Activated gamma-delta T cell treated with Interleukin-2 at 50 U/mL for 16 hours (primary cell): ENCODE measurements at places on chromosomes 1 and 21.

DNA sequence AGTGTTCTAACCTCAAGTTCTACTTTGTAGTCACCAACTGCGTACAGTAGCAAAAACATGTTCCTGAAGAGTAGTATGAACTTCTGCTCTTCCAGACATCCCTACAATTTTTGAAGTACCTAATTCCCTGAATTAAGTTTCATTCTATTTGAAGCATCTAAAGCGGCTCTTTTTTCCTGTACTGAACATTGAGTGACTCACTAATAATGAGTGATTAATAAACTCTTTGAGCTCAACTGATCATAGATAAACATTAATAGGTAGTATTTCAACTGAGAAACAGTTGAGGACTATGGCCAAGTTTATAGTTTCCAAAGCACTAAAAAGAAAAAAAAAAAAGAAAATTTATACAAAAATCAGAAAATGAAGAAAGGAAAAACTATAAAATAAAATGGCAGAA is 683.1 kb downstream of the LTN1 start:
- no peak for DNase-seq

GRCh38 chr1:18093646-18094045 is 14.0 kb upstream of the IGSF21 start:
- DNase-seq, result no peak

- DNase-seq, result peak; percentile 33
These were observed 41.7 kb downstream of the PRKCZ start for GRCh38 chr1:2091611-2092604.

- DNase-seq, result no peak
These were observed 48.5 kb downstream of the NR5A2 start for GRCh38 chr1:200075938-200076546.

DNA sequence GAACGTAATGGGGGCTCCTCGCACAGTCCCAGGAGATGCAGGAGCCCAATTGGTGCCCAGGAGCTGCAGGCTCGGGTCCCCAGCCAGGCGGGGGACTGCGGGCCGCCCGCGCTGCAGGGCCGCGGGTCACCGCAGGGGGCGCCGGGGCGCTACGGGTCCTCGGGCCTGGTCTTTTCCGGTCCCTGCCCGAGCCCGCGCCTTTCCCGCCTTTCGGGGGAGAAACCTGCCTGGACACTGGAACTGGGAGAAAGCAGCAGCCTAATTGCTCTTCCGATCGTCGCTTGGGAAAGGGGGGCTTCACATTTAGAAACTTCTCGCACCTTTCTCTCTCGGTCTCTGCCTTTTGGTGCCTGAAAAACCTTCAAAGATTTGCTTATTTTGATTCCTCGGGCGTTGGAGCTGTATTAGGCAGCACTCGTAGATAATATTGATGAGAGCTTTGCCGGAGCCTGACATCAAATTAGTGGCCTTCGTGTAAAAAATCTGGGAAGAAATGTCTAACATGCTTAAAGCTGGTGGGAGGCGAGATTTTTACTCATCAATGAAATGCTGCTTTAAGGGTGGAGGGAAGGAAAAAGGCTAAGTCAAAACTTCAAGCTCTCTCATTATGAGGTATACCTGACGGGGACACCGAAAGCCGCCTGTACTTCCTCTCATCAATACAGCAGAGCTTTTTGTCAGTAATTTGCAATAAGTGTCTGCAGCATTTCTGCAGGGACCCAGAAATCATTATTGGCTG is 12.6 kb upstream of the BARHL2 start:
- no peak for DNase-seq

DNA sequence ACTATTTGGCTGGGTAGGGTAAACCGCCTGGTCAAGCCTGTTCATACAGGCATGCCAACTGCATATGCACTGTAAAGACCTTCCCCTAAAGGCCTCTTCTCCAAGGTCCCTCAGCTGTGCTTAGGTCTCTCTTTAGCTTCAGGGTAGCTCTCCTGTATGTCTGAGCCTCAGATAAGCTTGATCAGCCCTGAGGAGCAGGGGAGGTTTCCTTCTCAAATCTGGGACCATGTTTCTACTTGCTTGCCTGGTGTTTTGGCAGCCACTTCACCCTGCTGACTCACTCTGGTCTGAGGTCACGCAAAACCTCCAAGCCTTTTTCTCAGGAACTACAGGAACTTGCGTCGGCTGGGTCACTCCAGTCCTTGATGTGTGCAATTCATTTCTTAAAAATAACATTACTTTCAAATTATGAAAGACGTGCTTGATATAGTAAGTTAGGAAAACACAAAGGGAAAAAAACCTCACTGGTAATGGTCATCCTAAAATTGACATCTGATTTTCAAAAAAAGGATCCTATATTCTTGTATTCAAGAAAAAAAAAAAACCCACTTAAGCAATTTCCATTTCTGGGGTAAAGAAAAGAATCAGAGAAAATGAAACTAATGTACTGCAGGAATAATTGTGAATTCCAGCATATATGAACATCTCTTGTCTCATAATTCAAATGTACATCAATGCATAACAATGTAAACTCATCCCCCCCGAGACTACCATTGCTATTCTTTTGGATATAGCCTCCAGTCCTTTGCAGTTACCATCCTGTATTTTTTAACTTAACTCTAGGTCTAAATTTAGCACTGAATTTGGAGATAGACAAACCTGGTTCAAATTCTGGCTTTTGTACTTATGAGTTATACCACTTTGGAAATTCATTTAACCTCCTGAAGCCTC is 24.8 kb upstream of the RNF19B start:
- no peak for DNase-seq

- DNase-seq, result no peak
These were observed 96.7 kb downstream of the NGF start for GRCh38 chr1:115241309-115241708.

GRCh38 chr1:52927212-52928014 is at the start of gene SCP2:
Gene SCP2 (plus strand): TSS chr1:52927276. CDS start chr1:52927397, 121 bp downstream.
- peak; percentile 77 for DNase-seq

- DNase-seq, result no peak
These were observed 3.9 kb upstream of the TUT4 start for GRCh38 chr1:52556641-52557360.

- no peak for DNase-seq
These were observed 143.1 kb downstream of the HLX start for GRCh38 chr1:221022331-221022730.

DNA sequence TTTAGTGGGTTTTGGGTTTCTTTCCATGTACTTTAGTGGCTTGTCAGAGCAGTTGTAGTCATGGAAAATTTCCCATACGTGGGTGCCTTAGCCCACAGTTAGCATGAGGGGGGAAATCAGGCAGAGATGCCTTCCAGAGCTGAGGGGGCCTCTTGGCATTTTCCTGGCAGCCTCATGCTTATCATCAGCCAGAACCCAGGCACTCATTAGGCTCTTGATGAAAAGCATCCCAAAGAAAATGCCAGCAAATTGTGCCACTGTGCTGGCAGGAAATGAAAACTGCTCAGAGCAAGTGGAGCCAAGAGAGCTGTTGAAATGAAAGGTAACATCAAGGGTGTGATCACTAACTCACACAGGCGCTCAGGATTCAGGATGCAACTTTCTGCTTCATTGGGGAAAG is 128.0 kb downstream of the TNNI3K start:
- DNase-seq, result no peak

DNA sequence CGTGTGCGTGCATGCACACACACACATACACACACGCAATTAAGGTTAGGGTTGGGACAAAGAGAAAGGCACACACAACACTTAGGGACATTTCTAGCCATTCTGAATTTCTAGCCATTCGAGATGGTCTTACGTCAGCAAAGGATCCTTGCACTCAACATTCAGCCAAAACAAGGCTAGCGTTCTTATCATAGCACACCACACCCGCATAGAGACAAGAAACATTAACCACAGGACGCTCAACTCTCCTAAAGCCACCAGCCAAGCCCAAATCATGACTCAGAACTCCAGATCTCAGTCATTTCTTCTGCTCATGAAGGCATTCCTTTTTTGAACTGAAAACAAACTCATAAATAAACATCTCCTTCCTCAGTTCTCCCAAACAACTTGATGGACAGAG is 106.8 kb downstream of the LMO4 start:
- DNase-seq, result no peak

GRCh38 chr1:26126321-26127084 is 14.9 kb downstream of the PDIK1L start:
- DNase-seq, result peak; percentile 53

- DNase-seq, result no peak
These were observed 79.2 kb downstream of the EPS15 start for GRCh38 chr1:51439895-51440294.

DNA sequence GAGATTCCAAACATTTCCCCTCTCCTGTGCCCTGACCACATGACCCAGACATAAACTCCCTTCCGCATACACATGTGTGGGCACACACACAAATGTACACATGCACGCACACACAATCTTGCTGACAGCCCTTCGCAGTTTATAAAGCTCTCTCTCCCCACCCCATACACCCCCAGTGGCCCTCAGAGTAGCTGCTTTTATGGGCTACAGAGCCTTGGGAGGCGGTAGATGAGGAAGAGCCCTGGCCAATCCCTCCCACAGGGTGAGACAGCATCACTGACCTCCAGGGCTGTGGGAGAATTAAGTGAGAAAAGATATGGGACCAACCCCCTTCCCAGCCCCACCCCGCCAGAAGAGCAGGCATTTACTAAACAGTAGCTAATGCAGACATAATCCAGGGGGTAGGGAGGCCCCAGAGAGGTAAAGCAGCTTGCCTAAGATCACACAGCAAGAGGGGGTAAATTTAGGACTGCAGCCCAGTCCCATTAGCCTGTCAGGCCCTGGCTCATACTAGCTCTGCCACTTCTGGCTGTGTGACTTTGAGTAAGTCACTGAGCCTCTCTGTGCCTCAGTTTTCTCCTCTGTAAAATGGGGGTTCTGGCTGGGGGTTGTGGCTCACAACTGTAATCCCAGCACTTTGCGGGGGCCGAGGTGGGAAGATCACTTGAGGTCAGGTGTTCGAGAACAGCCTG is 5.1 kb downstream of the SDC3 start:
- no peak for DNase-seq

DNA sequence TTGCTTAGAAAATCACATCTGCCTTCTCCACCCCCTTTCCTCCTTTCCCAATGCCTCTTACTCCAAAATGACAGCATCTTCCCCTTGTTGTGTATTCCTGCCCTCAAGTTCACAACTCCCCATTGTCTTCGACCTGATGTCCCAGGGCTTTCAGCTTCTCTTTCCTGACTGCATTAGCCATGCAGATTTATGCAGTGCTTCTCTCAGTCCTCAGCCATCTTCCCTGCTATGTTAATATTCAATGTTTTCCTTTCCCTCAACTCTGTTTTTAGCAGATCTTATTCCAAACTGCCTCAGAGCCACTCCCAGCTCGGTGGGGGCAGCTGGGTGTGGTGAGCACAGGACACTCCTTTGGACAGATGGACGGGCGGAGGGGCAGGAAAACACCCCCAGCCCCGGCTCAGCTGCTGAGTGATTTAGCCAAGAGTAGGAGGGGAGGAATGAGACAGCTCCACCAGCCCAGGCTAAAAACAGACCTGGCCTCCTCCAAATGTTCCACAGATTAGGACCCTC is 71.0 kb downstream of the CD2 start:
- no peak for DNase-seq

DNA sequence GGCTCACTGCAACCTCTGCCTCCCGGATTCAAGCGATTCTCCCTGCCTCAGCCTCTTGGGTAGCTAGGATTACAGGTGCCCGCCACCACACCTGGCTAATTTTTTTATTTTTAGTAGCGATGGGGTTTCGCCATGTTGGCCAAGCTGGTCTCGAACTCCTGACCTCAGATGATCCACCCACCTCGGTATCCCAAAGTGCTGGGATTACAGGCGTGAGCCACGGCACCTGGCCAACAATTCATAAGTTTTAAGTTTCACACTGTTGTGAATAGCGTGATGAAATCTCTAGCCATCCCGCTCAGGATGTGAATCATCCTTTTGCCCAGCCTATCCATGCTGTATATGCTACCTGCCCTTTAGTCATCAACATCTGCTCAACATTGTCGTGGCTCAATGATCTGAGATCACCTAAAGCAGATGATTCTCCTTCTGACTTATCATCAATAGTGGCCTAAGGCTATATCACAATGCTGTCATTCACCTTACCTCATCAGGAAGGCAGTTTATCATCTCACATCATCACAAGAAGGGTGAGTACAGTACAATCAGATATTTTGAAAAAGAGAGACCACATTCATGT is 2.6 kb downstream of the PFDN2 start:
- DNase-seq, result no peak

- DNase-seq, result no peak
These were observed 2.6 kb downstream of the HMGN2 start for GRCh38 chr1:26474818-26475217.

DNA sequence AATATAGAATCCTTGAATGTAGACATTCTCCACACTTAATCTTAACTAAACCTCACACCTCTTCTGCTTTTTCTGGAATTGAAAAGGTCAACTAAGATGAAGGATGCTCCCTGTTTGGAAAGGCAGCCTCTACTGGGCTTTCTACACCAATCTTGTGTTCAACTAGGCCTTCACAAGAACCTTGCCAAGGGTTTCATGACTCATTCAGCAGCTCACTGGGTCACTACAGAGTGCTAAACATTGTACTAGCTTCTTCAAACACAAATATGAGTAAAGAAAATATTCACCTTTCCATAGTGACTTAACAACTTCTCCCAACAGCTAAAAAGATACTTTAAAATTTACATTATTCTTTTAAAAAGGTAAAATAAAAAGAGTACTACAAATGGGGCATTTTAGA is 135.3 kb upstream of the PRMT6 start:
- no peak for DNase-seq

- DNase-seq, result no peak
These were observed 155.7 kb upstream of the FAM78B start for GRCh38 chr1:166322470-166322869.

GRCh38 chr1:68495968-68496679 is 758 bp downstream of the DEPDC1 start:
- DNase-seq, result no peak

- DNase-seq, result no peak
These were observed 15.3 kb downstream of the UCK2 start for GRCh38 chr1:165842671-165843129.

DNA sequence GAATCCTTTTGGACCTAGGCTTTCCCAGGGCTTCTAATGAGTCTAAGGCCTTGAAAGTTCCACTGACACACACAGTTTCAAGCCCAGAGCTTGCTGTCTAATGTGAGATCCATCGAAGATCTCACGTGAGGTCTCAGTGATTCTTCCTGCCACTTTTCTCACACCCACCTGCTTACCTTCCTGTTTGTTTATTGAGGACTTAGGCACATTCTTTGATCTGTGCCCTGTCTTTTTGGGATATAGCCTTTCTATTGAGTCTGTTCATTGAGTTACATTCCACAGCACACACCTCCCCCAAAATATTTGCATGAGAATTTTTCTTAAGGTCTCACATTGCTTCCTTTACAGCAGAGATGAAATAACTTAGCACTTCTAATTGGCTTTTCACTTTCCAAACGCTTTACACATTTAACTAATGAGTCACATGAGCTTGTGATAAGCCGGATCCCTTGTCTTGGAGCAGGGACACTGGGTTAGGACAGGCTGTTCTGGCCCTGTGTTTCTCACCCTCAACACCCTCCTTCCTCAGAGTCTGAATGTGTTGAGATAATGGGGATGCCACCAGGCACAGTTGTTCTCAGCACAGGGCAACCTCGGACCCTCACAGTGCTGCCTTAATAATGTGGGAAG is 288.3 kb downstream of the TM2D1 start:
- DNase-seq, result no peak

GRCh38 chr1:163981500-163982030 is 577.4 kb upstream of the PBX1 start:
- no peak for DNase-seq
